ENCODE measurements at places on chromosomes 6 and 20.

- DNase-seq, result no peak
Observed at GRCh38 chr20:50434653-50435396, 75.4 kb upstream of the PTPN1 start.

DNA sequence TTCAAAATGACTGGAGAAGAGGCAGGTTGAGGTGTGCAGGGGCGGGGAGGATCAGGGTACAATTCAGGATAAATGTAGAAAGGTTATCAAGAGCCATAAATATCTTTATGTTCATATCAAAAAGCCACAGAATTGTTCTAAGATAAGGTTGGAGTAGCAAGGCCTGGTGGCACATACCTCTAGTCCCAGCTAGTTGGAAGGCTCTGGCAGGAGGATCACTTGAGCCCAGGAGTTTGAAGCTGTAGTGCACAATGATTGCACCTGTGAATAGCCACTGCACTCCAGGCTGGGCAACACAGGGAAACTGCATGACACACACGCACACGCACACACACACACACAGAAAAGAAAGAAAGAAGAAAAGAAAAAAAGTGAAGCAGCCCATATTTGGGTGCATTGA, 194.8 kb downstream of the GRIK2 start:
- no peak for DNase-seq

GRCh38 chr20:57393321-57394120, 2.3 kb downstream of the RBM38 start:
- DNase-seq, result no peak

DNA sequence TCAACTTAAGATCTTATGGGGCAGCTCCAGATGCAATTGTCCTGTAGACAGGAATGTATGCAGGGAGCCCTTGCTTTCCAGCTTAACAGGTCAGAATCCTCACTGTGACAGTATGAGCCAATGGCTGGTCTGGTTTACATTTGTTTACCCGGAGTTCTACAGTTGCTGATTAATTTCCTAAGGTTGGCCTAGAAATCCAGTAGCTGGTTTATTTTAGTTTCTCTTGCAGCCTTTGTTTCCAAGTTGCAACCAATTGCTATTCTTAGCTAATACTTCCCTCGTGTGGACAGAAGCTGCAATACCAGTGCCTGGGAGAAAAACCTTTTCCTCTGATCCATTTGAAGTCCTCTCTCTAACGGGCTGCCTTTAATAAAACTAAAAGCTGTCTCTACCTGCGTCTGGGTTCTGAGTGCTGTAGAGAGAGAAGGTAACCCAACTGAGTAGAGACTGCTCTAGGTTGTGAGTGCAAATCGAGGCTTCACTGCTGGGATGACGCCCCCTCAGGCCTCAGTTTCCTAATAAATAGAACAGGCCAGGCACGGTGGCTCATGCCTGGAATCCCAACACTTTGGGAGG, 45.9 kb downstream of the ZNF217 start:
- DNase-seq, result peak; percentile 74
